ENCODE measurements at places on chromosomes 7 and 10.

- H3K4me1 ChIP-seq: peaks cover 4% of the 10 kb centered on the region
- H3K36me3 ChIP-seq: no peaks in the 10 kb centered on the region
- no peaks in the 10 kb centered on the region for H3K27me3 ChIP-seq
- no peak overlapping the region for H3K4me3 ChIP-seq
Measured at GRCh38 chr10:14129770-14130169, 201.0 kb downstream of the FRMD4A start.

GRCh38 chr7:114785496-114785895 is 136.4 kb upstream of the MDFIC start:
- DNase-seq: peak; percentile 56
- H3K27me3 ChIP-seq: no peaks in the 10 kb centered on the region

- DNase-seq: peak; percentile 90
- peaks cover 31% of the 10 kb centered on the region for H3K4me1 ChIP-seq
- peak overlapping the region; percentile 94 for H3K27ac ChIP-seq
- H3K36me3 ChIP-seq: peaks cover 25% of the 10 kb centered on the region
- H3K4me3 ChIP-seq: peak overlapping the region; percentile 40
Measured at GRCh38 chr7:158740657-158741293, 36.2 kb upstream of the NCAPG2 start.

DNA sequence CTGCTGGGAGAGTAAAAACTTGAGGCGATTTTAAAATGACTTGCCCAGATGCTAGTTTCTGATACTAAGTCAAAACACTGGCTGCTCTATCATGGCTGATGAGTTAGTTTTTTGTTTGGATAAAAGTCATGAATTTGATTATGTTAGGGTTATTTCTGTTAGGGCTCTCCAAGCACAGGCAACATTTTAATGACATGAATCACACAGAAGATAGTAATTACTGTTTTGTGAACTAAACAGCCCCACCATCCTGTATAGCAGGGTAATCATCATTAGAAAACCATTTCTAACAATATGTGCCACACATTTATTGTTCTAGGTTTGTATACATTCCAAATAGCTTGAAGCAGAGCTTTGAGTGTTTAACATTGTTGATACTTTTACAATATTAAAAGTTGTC is 750.3 kb downstream of the ANKRD7 start:
- no peaks in the 10 kb centered on the region for H3K27me3 ChIP-seq
- H3K4me3 ChIP-seq: no peak overlapping the region
- no peaks in the 10 kb centered on the region for H3K4me1 ChIP-seq
- no peaks in the 10 kb centered on the region for H3K36me3 ChIP-seq

- peak overlapping the region; percentile 48 for H3K4me3 ChIP-seq
- peak overlapping the region; percentile 53 for H3K27ac ChIP-seq
- H3K27me3 ChIP-seq: no peaks in the 10 kb centered on the region
- peak; percentile 53 for DNase-seq
- no peaks in the 10 kb centered on the region for H3K36me3 ChIP-seq
Measured at GRCh38 chr7:146216396-146217041, 99.9 kb downstream of the CNTNAP2 start.

- no peaks in the 10 kb centered on the region for H3K4me1 ChIP-seq
- H3K4me3 ChIP-seq: no peak overlapping the region
- H3K36me3 ChIP-seq: no peaks in the 10 kb centered on the region
- peak; percentile 35 for DNase-seq
Measured at GRCh38 chr7:82247814-82248433, 195.7 kb downstream of the CACNA2D1 start.

- H3K4me1 ChIP-seq: no peaks in the 10 kb centered on the region
- H3K27ac ChIP-seq: no peak overlapping the region
- no peaks in the 10 kb centered on the region for H3K27me3 ChIP-seq
- DNase-seq: no peak
- no peak overlapping the region for H3K4me3 ChIP-seq
Measured at GRCh38 chr7:68256295-68256694, 1259.7 kb downstream of the TYW1 start.

DNA sequence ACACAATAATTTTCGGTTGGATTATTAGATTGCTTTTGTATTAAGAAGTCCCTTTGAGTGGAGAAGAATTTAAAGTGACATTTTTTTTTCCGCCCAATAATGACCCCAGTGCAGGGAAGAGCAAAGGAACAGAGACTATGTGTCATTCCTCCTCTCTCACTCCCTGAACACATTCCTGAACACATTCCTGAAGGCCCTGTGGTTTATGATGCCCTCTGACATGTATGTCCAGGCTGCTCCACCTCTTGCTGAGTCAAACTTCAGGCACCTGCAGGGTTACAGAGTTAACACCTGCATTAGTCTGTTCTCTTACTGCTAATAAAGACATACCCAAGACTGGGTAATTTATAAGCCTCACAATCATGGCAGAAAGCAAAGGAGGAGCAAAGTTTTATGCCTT is 704.0 kb upstream of the LRRN3 start:
- H3K4me3 ChIP-seq: no peak overlapping the region
- no peaks in the 10 kb centered on the region for H3K36me3 ChIP-seq
- no peak overlapping the region for H3K27ac ChIP-seq
- no peaks in the 10 kb centered on the region for H3K27me3 ChIP-seq

GRCh38 chr10:90372451-90372850 is 485.4 kb downstream of the HTR7 start:
- no peaks in the 10 kb centered on the region for H3K27me3 ChIP-seq
- H3K36me3 ChIP-seq: no peaks in the 10 kb centered on the region
- no peaks in the 10 kb centered on the region for H3K4me1 ChIP-seq
- H3K27ac ChIP-seq: no peak overlapping the region

GRCh38 chr10:17756557-17757217 is 4.7 kb downstream of the TMEM236 start:
- no peaks in the 10 kb centered on the region for H3K4me1 ChIP-seq
- DNase-seq: no peak
- no peaks in the 10 kb centered on the region for H3K36me3 ChIP-seq
- no peak overlapping the region for H3K27ac ChIP-seq

DNA sequence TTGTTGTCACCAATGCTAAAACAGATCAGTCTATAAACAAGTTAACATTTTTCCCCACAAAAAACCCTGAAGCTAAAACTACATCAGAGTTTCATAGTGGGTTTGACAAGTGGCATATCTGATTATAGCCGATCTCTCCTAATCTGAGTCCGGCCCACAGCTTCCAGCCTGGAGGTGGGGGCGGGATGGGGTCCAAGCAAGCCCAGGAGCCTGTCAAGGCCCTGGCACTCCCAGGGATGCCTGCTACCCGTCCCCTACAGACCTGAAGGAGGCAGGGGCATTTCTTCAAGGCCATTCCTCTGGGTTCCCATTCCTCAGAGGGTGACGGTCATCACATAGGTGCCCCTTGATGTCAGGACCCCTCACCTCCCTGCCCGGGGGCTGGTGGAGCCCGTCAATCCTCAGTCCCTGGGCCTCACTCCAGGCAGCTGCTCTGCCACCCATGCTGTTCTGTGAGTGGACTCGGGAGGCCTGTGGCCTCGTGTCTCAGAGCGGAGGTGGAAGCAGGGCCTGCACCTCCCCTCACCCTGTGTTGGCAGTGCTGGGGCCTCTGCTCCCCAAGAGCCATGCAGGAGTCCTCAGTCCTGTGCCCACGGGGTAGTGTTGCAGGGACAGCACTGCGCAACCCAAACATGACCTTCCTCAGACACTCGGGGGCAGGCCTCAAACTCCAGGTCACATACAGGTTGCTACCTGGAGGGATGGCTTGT is 8.8 kb downstream of the DPYSL4 start:
- H3K4me3 ChIP-seq: no peak overlapping the region
- H3K4me1 ChIP-seq: no peaks in the 10 kb centered on the region
- H3K27ac ChIP-seq: no peak overlapping the region
- H3K36me3 ChIP-seq: no peaks in the 10 kb centered on the region
- DNase-seq: no peak

DNA sequence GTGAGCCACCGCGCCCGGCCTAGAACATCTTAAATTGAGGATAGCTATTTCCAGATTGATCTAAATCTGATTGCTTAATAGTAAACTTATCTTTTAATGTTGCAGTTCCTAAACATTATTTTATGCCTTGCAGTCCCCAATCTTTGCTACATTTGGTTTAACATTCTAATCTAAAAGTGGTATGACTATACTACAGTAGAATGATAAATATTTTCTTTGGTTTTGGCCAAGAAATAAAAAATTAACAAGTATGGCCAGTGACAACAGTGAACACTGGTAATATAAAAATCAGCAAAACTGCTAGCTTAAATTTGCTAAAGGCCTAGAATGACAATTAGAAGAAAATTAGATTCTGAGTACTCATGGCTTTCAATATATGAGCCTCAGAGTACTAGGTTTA is 73.5 kb downstream of the CDK6 start:
- peaks cover 64% of the 10 kb centered on the region for H3K4me1 ChIP-seq
- no peaks in the 10 kb centered on the region for H3K27me3 ChIP-seq

DNA sequence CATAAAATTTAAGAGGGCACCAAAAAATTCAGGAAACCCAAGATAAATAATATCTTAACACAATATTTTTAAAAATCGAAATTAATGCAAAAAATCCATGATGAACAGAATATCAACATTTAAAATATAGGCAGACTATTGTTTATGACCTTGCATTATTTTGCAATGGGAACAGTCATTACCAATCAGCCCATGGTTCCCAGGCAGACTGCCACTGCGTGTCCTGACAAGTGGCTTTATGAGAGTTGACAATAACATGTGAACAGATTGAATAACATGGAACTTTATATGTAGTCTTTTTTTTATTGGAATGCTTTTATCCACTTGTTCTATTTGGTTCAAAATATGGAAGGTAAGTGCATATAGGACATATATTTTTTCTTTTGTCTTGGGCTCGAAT is 3.1 kb upstream of the AVPI1 start:
- H3K27me3 ChIP-seq: no peaks in the 10 kb centered on the region
- no peak overlapping the region for H3K4me3 ChIP-seq
- H3K4me1 ChIP-seq: peaks cover 42% of the 10 kb centered on the region
- peak overlapping the region; percentile 73 for H3K27ac ChIP-seq

- H3K36me3 ChIP-seq: no peaks in the 10 kb centered on the region
- peak within 1 kb of the TSS; percentile 84 for H3K4me3 ChIP-seq
- peaks cover 5% of the 10 kb centered on the region for H3K4me1 ChIP-seq
- no peaks in the 10 kb centered on the region for H3K27me3 ChIP-seq
- DNase-seq: peak; percentile 71
- no peak within 1 kb of the TSS for H3K27ac ChIP-seq
Measured at GRCh38 chr7:141551094-141551781, at the start of gene AGK. AGK (plus strand) TSS chr7:141551410; CDS start chr7:141555467, 4,057 bp downstream.

DNA sequence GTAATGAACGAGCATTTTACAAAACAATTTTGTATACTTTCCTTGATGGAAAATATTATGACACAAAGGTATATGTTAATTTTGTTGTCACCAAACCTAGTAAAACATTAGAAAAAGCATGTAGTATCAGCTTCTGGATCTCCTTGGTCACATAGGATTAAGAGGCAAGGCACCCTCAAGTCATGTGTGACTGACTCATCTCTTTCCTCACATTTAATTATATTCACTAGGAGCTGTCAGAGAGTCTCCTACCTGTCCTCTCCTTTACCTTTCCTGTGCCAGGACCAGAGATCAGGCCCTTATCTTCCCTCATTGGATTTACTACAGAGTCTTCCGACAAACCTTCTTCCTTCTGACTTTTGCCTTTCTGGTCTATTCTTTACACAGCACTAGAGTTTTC is 111.3 kb upstream of the RPA3 start:
- H3K27me3 ChIP-seq: no peaks in the 10 kb centered on the region
- no peaks in the 10 kb centered on the region for H3K36me3 ChIP-seq
- no peak for DNase-seq
- H3K27ac ChIP-seq: no peak overlapping the region

DNA sequence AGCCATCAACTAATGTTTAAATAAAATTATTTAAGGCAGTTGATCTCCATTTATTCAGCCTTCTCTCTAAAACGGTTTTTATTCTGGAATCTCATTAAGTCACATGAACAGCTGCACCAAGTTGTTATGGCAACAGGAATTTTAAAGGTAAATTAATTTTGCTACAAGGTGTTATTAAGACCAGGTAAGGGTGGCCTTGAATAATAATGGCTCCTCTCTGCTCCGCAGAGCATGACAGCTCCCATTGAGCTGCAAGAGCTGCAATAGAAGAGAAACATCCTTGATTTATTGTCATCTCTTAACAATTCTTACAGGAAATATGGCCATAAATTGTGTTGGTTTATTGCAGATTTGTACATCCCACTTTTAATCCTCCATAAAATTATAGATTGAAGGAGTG is 165.8 kb downstream of the KLF6 start:
- no peaks in the 10 kb centered on the region for H3K36me3 ChIP-seq
- no peaks in the 10 kb centered on the region for H3K27me3 ChIP-seq

DNA sequence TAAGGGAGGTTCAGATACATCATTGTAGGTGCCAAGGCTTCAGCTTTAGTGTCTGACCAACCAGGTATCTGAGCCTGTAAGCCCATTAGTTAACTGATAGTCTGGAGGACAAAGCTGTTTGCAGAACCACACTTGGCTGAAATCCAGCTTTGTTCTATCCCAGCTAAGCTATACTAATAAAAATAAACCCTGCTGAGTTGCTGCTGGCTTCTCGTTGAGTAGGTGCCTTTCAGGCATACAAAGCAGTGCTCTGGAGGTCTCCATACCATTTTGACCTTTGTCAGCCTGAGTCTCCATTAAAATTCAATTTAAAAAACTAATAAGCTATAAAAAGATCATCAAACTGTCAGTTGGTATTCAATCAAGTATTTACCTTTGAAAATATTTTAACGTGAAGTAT is 22.0 kb downstream of the CDCA7L start:
- no peaks in the 10 kb centered on the region for H3K4me1 ChIP-seq
- H3K27ac ChIP-seq: no peak overlapping the region
- H3K36me3 ChIP-seq: 0 out of 2 replicates have a peak, but pooled peaks cover 3% of the 10 kb centered on the region
- no peak overlapping the region for H3K4me3 ChIP-seq

GRCh38 chr7:15643000-15643705 is 43.3 kb downstream of the MEOX2 start:
- DNase-seq: peak; percentile 6
- H3K4me1 ChIP-seq: no peaks in the 10 kb centered on the region
- H3K27me3 ChIP-seq: no peaks in the 10 kb centered on the region

- H3K4me1 ChIP-seq: peaks cover 20% of the 10 kb centered on the region
- H3K36me3 ChIP-seq: peaks cover 43% of the 10 kb centered on the region
- H3K4me3 ChIP-seq: no peak overlapping the region
Measured at GRCh38 chr7:44052771-44053365, 8.4 kb downstream of the DBNL start.

- H3K27ac ChIP-seq: no peak overlapping the region
- no peak for DNase-seq
- no peaks in the 10 kb centered on the region for H3K27me3 ChIP-seq
Measured at GRCh38 chr10:132742837-132743194, 43.1 kb downstream of the NKX6-2 start.

Measured in PC-3 (cell line).